EL (cell line): ENCODE measurements at places on chromosomes 13 and 19.

DNA sequence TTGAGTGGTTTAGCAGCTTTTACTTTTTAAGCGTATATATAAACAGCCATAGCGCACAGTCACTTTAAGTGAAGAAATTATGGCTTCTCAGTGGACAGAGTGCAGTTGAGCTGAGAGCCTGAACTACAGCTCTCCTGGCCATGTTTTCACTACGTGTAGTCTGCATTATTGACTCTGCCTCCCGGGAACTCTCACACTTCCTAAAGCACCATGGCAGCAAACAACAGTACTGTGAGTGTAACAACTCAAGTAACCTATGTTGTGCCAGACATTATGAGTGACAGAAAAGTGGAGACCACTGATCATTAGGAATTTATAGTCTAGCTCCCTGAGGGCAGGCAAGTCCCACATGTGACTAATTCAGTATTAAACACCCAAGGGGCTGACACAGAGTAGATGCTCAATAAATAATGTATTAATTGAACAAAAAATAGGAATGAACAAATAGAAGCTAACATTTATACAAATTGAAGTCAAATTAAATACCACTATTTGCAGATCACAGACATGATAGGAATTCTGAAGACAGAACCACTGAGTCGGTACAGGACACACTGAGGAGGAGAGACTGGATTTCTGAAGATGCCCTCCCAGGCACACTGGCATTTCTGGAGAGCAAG lies 19.7 kb downstream of the EFNB2 start:
- no peak for DNase-seq

GRCh38 chr13:33236021-33236420 lies 49.5 kb downstream of the STARD13 start:
- peak; percentile 91 for DNase-seq

DNA sequence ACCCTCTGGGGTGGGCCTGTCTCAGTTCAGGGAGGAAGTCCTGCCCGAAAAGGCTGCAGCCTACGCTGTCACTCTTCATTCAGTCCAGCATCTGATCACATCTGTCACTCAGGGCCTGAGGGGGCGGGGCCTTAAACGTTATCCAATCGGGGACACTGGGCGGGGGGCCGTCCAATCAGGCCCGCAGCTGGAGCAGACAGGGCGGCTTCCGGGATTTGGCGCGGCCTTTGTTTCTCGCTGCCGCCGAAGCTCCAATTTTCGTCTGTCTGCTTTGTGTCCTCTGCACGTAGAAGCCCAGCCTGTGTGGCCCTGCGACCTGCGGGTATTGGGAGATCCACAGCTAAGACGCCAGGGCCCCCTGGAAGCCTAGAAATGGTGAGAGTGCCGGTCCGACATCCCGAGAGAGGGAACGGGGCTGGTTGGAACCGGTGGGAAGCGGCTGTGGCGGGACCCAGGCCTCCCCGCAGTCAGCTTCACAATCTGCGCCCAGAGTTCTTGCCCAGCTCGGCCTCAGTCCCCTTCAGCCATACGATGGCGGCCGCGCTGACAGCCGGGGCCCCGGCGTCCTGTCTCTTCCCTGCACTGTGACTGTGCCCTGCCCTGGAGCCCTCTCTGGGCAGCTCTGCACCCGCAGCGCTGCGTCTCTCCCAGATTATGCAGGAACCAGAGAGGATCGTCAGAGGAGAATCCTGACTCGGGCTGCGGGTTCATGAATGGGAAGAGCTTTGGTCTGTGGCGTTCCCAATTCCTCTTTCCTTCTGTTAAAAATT lies at the start of gene ZNF730:
Gene ZNF730 (plus strand): TSS at position 224 of the 770 bp plus-strand sequence. CDS start 149 bp downstream, at position 373.
- DNase-seq: peak; percentile 81

DNA sequence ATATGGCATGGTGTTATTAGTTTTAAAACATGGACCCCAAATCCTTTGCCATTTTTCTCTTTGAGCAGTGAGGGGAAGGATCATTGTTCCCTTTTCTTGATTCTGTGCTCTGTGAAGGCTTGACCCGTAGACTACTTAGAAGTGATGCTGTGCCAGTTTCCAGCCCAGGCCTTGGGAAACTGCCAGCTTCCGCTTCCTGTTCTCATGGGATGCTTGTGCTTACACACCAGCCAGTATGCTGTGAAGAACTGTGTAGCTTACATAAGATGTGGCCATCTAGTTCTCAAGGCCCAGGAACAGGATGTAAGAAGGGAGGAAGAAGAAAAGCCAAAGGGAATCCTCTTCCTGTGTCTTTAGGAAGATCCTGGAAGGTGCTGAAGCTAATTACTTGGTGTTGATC lies 180.9 kb downstream of the PCCA start:
- peak; percentile 70 for DNase-seq

DNA sequence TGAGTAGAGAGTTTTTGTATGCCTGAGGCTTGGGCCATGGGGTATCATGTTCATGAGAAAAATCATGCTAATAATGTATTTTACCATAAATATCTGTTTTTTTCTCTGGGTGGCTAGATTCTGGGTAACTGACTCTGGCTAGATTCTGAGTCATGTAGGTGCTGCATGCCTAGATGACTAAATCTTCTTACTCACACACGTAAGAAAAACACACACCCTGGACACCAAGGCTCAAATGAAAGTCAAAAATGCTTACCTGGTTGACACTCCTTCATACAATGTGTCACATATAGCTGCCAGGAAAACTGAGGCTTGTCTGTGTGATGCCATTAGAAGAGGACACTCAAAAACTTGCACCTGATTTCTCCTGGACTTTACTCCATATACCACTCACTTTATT lies 597.4 kb upstream of the SLITRK1 start:
- DNase-seq: peak; percentile 8
